ENCODE measurements at places on chromosomes 11 and 22.

DNA sequence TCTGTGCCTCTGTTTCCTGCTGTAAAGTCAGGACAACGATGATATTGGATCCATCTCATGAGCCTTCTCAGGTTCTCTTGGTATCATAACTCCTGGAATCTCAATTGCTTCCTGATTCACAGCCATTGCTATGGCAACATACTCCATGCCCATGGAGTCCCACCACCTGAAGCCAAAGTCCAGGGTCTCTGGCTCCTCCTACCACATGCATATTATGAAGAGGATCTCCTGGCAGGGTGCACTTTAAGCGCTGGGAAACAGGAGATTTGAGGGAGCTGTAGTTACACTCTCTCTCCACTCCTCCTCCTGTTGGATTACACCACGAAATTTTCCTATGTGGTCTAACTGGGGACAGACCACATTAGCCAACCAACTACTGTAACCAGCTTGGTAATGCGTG, 130.9 kb upstream of the SEZ6L start:
- no peak for DNase-seq

- no peak for DNase-seq
These were observed 12.6 kb upstream of the UPB1 start for GRCh38 chr22:24482575-24482974.

GRCh38 chr11:8642196-8642841, 40.1 kb downstream of the TRIM66 start:
- DNase-seq, result no peak

DNA sequence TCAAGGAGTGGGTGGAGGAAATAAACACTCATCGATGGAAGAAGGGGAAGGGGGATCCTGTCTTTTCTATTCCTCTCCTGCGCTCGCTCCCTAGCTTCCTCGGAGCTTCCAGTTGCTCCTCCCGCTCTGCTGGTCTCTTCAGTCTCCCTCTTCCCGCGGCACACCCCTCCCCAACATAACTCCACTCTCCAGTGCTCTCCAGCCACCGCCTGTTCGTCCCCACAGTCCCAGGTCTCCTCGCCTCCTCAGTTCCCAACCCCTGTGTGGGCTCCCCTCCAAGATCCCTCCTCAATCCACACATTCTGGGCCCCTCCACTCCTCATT, 438 bp downstream of the ZW10 start:
- no peak for DNase-seq

- DNase-seq, result peak; percentile 26
These were observed 113.5 kb upstream of the KIRREL3 start for GRCh38 chr11:127114035-127114434.

GRCh38 chr22:27853424-27853823, 51.9 kb upstream of the MN1 start:
- DNase-seq, result no peak

- no peak for DNase-seq
These were observed 85.0 kb upstream of the EIF3D start for GRCh38 chr22:36613958-36614357.

Measured in NCI-H1092 (cell line).